EH (cell line): ENCODE measurements at places on chromosomes 7 and 10.

DNA sequence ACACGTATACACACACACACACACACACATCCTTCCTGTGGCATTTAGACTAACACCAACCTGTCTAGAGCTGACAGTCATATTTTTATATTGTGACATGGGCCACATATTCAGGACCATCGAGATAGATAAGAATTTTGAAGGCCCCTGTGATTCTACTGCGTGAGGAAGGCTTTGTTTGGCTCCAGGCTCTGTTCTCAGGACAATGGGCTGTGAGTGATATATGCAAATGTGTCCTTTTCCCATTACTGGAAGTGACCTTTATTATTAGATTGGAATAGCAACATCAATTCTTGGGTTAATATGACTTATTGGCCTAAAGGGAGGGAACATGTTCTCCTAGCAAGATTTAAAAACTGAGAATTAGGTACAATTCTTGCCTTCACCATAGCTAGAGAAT, 156.1 kb downstream of the SPAG6 start:
- no peak for DNase-seq

DNA sequence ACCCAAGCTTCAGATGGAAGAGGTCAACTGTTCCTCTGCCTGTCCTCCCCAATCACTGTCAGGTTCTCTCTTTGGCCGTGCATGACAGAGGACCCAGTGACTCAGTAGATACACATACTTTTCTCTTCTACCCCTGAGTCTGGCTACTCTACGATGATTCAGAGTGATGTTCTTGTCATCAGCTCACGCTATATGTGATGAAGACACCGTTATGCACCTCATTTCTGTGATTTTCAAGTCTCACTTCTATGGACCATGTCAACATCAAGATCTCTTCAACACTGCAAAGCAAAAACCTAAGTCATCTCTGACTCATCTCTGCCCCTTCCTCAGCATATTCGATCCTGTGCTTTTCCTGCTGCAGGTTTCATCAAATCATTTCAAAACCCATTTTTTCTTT, 76.6 kb upstream of the DGKI start:
- peak; percentile 91 for DNase-seq

DNA sequence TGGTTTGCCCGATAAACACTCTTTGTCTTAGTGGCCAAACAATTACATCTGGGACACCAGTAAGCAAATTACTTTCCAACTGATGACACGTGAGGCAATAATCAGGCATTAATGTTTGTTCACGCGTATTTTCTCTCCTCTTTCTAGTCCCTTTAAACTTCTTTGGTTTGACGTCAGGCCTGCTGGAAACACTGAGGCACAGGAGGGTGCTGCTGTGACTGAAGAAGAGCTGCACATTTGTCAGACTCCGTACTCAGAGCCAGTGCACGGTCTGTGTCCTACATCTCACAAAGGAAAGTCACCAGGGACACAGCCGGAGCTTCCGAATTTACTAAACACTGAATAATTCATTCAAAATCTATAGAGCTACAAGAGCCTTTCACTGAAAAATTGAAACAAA, 57.6 kb upstream of the ANAPC16 start:
- no peak for DNase-seq

GRCh38 chr10:117694190-117694589, 151.6 kb downstream of the EMX2 start:
- no peak for DNase-seq

GRCh38 chr7:81036057-81036456, 117.2 kb upstream of the SEMA3C start:
- DNase-seq = peak; percentile 11

DNA sequence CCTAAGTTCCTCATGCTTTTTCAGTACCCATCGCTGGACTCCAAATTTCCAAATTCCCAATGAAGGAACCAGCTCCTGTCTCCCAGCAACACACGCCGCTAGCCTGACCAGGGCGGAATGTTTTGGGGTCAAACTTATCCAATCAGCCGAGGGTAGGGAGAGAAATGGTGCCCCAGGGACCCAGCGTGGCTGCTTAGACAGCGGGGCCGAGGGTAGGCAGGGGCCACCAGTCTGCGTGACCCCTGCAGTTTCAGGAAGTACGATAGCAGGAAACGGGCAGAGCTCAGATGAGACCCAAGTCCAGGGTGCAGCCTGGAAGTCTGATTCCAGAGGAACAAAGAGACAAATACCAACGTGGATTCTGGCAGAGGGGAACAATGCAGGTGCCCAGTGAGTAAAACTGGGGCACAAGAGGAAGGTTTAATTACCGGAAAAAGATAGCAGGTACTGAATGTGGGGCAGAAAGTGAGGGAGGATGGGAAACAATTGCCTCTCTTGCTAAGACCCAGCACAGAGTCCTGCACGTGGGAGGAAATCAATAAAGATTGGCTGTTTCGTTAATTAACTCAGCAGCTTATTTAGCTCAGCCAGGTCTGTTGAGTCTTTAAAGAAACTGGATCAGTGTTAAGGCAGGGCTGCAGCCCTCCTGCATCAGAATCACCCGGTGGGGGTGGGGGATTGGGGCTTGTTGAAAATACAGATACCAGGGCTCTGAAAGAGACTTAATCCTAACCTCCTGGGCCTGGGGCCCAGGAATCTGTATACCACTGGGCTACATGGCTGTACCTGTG, 50.4 kb upstream of the NFE2L3 start:
- no peak for DNase-seq

GRCh38 chr10:130353928-130354572, 217.9 kb downstream of the GLRX3 start:
- no peak for DNase-seq

DNA sequence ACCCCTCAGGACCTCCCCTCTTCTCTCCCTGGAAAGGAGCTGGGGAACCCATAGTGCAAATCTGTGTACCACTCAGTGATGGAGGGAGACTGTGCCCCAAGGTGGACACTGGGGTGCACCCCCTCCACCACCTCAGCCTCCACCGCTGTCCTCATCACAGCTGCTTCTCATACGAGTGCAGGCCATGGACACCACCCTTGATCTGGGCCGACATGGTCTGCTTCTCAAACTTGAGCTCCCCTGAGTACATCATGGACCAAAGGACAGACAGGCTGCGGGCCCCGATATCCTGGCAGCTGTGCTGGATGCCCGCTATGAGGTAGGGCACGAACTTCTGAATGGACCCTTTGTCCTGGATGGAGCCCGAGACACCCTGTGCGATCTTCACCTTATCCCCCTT, 142.6 kb upstream of the KCNMA1 start:
- no peak for DNase-seq

DNA sequence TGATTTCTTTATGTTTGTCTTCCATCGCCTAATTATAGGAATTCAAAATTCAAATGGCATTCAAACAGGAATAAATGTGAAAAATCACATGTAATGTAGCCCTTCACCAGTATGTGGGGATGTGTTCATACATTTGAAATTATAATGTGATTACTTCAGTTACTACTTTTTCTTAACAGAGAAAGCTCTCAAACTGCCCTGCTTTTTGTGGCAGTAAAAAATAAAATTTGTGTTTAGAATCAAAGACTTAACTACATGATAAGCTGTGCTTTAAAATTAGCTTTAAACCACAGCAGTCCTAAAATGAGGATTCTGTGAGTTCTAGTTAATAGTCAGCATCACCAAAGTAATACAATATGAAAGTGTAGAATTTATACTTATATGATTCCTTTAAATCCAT, 7.8 kb upstream of the HERC4 start:
- peak; percentile 62 for DNase-seq

GRCh38 chr7:5248201-5248885, 34.4 kb upstream of the SLC29A4 start:
- no peak for DNase-seq

DNA sequence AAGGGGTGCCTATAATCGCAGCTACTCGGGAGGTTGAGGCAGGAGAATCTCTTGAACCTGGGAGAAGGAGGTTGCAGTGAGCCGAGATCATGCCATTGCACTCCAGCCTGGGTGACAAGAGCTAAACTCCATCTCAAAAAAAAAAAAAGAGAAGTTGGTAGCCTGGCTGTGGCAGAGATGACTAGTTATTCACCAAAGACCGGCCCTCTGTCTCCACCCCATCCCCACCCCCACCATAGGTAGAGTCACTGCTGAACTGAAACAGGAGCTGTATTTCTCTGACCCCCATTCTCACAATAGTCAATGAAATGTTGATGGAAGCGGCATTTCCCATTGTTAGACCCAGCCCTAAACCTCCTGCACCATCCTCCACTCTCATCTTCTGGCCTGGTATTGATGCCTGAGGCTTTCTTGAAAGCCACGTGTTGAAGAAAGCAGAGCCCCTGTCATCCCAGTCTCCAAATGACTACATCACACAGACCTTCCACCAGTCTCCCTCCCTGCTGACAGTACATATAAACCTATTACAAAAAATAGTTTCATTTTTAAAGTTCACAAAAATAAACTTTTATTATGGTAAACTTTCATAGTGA, 9.4 kb upstream of the PIK3CG start:
- no peak for DNase-seq

- DNase-seq = no peak
These were observed 39.0 kb downstream of the OAT start for GRCh38 chr10:124379609-124380193.
